ENCODE measurements at places on chromosomes 12 and 14. TPM values are rescaled to one million over a fixed set of nuclear protein-coding genes. Genes with fewer than 3 reads are reported as not detected.
A peak's percentile ranks its signal among the peaks of the same experiment; 100 is the strongest.

DNA sequence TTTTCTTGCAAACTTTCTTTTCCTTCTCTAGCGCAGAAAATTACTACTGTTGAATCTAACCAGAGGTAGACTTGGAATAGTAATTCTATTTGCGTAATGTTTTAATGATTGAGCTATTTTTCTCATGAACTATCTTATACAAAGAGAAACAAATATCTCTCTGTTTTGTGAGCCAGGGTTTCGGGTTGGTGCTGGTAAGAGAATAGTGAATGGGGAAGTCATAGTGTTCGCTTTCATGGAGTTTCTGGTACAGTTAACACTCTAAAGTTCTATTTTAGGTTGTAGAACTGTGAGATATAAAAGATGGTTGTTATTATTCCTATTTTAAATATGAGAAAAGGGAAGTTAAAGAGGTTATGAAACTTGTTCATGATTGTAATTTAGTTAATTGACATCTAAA lies 6.6 kb downstream of the CLEC1B start:
- H3K4me1 ChIP-seq = no peaks in the 10 kb centered on the region
- H3K27me3 ChIP-seq = peaks cover 32% of the 10 kb centered on the region
- no peaks in the 10 kb centered on the region for H3K36me3 ChIP-seq
- no peak overlapping the region for H3K27ac ChIP-seq

DNA sequence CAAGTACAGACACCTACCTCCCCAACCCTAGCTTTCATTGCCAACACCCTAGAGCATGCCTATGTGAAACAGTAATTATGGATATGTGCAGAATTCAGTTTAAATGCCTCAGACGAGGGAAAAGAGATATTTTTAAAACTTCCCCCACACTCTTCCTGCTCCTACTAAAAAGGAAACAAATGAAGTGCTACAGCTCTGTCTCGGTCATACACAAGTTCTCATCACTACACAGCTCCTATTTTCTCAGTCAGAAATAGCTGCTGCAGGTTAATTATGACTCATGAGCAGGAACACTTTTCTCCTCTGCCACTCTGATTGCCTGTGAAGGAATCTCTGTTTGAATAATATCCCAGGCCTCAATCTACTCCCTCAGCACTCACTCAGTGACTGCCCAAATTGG lies 703.6 kb upstream of the FLRT2 start:
- H3K4me1 ChIP-seq = no peaks in the 10 kb centered on the region
- no peak overlapping the region for H3K27ac ChIP-seq
- H3K4me3 ChIP-seq = no peak overlapping the region
- no peaks in the 10 kb centered on the region for H3K36me3 ChIP-seq

DNA sequence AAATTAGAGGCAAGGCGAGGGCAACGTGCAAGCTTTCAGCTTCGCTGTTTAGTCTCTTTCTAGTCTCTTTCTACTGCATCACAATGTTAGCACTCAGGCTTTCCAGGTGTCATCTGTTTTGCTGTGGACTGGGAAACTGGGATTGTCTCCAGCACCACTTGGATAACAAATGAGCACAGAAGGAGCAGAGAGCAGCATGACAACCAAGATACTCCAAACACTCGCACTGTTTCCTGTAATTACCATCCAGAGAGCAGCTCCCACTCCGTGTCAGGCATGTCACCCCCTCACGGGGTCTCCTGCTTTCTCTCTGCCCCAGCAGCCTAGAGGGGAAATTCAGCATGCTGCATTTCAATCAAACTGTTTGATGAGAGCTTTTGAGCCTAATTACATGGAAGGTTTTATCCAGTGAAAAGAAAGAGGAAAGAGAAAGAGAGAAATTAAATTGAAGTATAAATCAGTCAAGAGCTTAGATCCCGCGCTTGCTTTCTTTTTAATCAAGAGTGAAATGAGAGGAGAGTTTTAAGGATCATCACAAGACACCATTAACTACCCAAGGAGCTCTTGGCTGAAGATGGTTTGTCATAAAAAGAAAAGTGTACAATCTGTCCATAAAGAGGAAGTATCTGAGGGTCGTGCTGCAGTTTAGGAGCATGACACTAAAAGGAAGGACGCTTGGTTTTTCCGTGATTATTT lies 917.7 kb downstream of the DIO2 start:
- no peaks in the 10 kb centered on the region for H3K36me3 ChIP-seq
- H3K4me3 ChIP-seq = no peak overlapping the region
- no peaks in the 10 kb centered on the region for H3K27me3 ChIP-seq

- H3K4me3 ChIP-seq = no peak overlapping the region
- H3K4me1 ChIP-seq = no peaks in the 10 kb centered on the region
- no peak overlapping the region for H3K27ac ChIP-seq
- no peaks in the 10 kb centered on the region for H3K27me3 ChIP-seq
- H3K36me3 ChIP-seq = no peaks in the 10 kb centered on the region
Measured at GRCh38 chr12:39503439-39503838, 60.5 kb upstream of the KIF21A start.

- no peaks in the 10 kb centered on the region for H3K4me1 ChIP-seq
- H3K4me3 ChIP-seq = no peak overlapping the region
- no peak overlapping the region for H3K27ac ChIP-seq
- H3K27me3 ChIP-seq = no peaks in the 10 kb centered on the region
Measured at GRCh38 chr12:69225251-69225910, 14.0 kb upstream of the CPSF6 start.

- H3K4me1 ChIP-seq = no peaks in the 10 kb centered on the region
- no peak overlapping the region for H3K27ac ChIP-seq
- H3K27me3 ChIP-seq = no peaks in the 10 kb centered on the region
- no peak for DNase-seq
- H3K4me3 ChIP-seq = no peak overlapping the region
- H3K36me3 ChIP-seq = no peaks in the 10 kb centered on the region
Measured at GRCh38 chr12:40586823-40587222, 105.4 kb upstream of the CNTN1 start.

DNA sequence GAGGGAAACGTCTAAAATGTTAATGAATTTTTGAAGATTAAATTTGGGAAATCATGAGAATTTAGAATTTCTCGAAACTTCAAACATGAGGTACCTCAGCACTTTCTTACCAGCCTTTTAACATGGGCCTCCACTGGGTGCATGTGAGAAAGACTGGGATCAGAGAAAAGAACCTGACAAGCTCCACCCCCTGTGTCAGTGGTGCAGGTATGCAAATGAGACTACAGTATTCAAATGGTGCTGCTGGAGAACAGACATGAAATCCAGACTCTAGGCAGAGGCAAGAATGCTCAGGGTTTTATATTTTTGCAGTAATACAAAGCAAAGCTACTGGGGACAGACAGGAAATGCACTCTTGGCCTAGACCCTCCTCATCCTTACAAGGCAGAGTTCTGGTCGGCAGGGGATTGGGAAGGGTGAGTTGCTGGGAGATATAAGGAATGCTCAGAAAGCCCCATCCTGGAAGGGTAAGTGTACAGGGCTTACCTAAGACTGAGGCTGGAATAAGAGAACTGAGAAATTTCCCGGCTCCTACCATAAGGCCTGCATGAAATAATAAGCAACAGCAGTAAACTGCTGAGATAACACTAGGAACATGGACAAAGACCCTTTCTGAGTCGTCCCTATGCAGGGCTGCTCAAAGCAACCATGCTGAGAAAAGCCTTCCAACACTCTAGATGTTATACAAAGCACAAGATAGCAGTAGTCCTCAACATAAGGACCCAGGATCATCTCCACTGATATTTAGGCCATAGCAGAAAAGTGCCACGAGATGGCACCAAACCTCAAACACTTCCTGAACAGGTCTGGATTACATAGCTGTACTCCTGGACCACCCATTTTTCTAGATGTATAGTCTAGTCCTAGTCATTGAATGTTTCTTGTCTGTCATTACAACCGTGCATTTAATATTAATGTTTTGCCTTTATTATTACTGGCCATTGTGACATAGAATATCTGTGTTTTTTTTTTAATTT lies 260.8 kb downstream of the RASSF9 start:
- no peak overlapping the region for H3K27ac ChIP-seq
- H3K4me3 ChIP-seq = no peak overlapping the region
- H3K36me3 ChIP-seq = no peaks in the 10 kb centered on the region
- no peaks in the 10 kb centered on the region for H3K4me1 ChIP-seq
- H3K27me3 ChIP-seq = no peaks in the 10 kb centered on the region

GRCh38 chr12:127811988-127812387 lies 455.0 kb upstream of the TMEM132C start:
- H3K4me1 ChIP-seq = peaks cover 35% of the 10 kb centered on the region
- no peaks in the 10 kb centered on the region for H3K27me3 ChIP-seq
- DNase-seq = peak; percentile 30
- H3K27ac ChIP-seq = peak overlapping the region; percentile 28
- no peaks in the 10 kb centered on the region for H3K36me3 ChIP-seq
- H3K4me3 ChIP-seq = no peak overlapping the region

- H3K27me3 ChIP-seq = no peaks in the 10 kb centered on the region
- H3K36me3 ChIP-seq = no peaks in the 10 kb centered on the region
- H3K27ac ChIP-seq = no peak overlapping the region
- H3K4me1 ChIP-seq = no peaks in the 10 kb centered on the region
- no peak overlapping the region for H3K4me3 ChIP-seq
Measured at GRCh38 chr14:87229131-87229530, 763.9 kb downstream of the GALC start.

- DNase-seq = no peak
- no peaks in the 10 kb centered on the region for H3K27me3 ChIP-seq
- no peak overlapping the region for H3K4me3 ChIP-seq
- peaks cover 34% of the 10 kb centered on the region for H3K4me1 ChIP-seq
- H3K36me3 ChIP-seq = no peaks in the 10 kb centered on the region
Measured at GRCh38 chr12:47939009-47939601, 24.3 kb upstream of the TMEM106C start.

Gene HOXC5
- not detected for total RNA-seq

Gene BMAL2
- total RNA-seq = 39.5 TPM

Data from SJSA1 (cell line).